ENCODE measurements at places on chromosomes 7 and 10. TPM values are rescaled to one million over a fixed set of nuclear protein-coding genes. Genes with fewer than 3 reads are reported as not detected.

- no peak for DNase-seq
Observed at GRCh38 chr10:22615819-22616499, 98.4 kb downstream of the PIP4K2A start.

- DNase-seq, result no peak
Observed at GRCh38 chr7:99331002-99331401, 5.3 kb downstream of the ARPC1A start.

Gene NUTM2E
- not detected for total RNA-seq

GRCh38 chr7:159115601-159116501 lies 28.8 kb downstream of the VIPR2 start:
- DNase-seq, result no peak

Gene THSD7A
- total RNA-seq, result 0.88 TPM

Gene ADCY1
- 21.6 TPM for total RNA-seq

DNA sequence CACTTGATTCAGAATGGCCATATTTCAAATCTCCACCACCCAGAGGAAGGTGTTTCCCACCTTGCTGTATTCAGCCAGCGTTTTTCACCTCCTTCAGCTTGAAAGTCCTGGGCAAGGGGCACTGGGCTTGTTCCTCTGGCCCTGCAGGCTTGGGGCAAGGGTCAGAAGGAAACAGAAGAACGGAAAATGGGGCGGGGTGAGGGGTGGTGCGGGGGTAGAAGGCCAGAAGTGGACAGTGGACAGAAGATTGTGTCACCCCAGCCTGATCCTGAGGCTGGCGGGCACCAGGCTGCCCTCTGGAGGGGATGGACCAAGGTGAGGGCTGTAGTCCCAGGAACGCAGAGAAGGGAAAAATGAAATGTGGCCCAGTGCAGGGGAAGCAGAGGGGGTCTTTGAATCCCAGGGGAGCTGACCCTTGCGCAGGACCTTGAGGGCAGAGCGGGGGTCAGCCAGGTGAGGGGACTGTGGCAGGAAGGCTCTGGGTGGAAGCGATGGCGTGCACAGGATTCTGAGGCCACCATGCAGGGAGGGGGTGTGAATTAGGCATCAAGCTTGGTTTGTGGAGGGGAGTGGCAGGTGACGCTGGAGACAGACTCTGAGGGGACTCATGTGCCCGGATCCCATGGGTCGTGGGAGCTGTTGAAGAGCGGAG lies 23.0 kb downstream of the TMEM120A start:
- DNase-seq, result no peak

DNA sequence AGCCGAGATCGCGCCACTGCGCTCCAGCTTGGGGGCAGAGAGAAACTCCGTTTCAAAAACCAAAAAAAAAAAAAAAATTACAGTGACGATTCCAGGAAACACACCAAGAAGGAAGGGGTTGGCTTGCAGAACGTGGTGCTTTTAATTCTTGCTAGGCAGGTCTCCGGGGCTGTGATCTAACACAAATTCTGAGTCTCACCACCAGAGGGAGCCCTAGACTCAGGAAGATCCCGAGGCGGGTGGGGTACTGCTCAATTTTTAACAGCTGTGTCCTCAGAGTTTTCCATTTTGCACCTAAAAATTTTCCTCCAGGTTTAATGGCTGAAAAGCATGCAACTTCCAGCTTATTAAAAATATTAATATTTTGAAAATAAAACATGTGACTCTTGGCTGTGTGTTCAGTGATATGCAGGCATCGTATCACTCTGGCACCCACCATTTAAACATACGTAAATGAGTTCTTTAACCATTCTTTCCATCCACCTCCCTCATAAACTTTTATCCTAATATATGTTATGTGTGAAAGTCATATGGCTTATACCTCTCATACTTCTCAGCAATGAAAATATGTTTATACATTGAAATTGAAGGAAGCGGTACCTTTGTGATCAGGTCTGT lies 26.5 kb upstream of the NUB1 start:
- DNase-seq, result peak; percentile 67

Gene SMURF1
- total RNA-seq, result 27.2 TPM

Gene USP54
- total RNA-seq, result 35.7 TPM

DNA sequence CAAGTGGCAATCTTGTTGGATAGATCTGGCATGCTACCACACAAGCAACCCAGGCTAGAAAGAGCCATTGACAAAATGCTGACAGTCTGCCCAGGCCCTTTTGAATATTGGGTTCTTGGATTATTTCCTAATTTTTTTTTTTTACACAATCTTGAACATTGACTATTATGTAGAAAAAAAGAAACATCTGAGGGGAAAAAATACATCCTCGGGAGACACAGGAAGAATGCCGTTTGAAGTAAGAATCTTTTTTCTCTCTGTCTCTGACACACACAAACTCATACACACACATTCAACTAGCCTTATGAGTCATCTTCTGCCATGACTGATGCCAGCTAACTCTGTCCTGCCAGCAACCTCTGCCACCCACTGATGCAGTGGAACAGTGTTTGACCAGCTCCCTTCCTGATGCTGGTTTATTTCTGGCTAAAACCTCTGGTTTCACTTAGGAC lies 47.2 kb downstream of the SORBS1 start:
- DNase-seq, result no peak

Gene ASB10
- not detected for total RNA-seq

- DNase-seq, result no peak
Observed at GRCh38 chr10:67926951-67927350, 42.5 kb downstream of the SIRT1 start.

DNA sequence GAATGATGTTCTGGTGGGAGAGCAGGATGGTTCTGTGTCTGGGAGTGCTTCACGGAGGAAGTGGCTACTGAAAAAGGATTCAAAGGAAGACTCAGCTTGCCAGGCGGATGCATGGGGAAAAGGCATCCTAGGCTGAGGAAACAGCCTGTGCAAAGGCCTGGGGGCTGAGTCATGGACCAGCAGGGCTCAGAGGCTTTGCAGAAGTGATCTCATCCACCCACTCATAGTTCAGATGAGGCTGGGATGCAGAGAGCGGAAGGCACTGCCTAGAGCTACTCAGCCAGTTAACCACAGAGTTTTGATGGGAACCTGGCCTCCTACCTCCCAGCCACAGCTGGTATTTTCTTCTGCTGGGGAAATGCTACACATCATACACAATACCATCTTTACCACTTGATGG lies 15.8 kb upstream of the ADAMTS14 start:
- DNase-seq, result no peak

Gene UNC5B
- total RNA-seq, result 28.4 TPM

DNA sequence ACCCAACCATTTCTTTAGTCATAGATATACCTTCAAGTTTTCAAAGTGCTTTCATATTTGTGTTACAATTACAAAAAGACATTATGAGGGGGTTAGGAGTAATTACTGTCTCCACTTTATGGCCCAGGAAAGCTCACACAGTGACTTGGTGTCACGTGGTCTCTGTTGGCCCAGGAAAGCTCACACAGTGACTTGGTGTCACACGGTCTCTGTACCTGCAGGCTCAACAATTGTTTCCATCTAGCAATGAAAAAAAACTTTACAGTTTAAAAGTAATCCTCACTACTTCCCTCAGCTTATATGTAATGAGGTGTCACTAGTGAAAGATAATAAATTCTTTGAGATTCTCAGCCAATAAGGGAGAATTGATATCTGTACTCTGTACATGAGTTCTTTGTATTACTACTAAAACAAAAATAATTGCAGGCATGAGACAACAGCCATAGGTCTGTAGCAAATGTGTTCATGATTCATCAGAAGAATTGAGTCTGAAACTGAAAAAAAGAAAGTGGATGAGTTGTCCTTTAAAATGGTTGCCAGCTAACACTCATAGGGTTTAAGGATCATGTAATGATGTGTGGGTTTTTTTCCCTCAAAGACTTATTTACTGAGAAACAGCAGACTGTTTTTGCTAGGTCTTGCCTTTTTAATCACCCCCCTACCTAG lies 10.9 kb downstream of the OGDH start:
- DNase-seq, result no peak

Gene AMPH
- total RNA-seq, result 4.8 TPM

Gene CUTC
- 21.6 TPM for total RNA-seq

Gene EPHB6
- total RNA-seq, result 9.7 TPM

- peak; percentile 71 for DNase-seq
Observed at GRCh38 chr7:24715661-24716479, 41.4 kb downstream of the GSDME start.

DNA sequence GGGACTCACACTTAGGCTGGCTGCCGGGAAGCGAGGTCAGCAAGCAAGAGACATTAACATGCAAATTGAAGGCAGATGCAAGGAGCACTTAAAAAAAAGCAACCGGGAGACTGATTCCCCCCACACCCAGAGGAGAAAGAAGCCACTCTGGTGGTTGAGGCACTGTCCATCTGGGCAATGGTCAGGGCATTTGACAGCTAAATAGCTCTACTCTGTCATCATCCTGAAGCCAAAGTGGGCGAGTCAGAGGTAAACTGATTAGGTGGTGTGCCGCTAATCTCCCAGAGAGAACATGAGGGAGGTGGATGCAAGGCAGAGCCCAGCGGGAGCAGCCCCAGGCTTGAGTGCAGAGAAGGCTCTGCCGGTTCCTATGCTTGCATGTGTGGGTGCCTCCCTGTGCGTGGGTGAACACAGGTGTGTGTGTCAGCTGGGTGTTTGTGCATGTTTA lies 100.6 kb downstream of the PLXNA4 start:
- peak; percentile 43 for DNase-seq

- peak; percentile 80 for DNase-seq
Observed at GRCh38 chr7:31059551-31059950, 7.4 kb downstream of the ADCYAP1R1 start.

Gene SLC26A4
- not detected for total RNA-seq

DNA sequence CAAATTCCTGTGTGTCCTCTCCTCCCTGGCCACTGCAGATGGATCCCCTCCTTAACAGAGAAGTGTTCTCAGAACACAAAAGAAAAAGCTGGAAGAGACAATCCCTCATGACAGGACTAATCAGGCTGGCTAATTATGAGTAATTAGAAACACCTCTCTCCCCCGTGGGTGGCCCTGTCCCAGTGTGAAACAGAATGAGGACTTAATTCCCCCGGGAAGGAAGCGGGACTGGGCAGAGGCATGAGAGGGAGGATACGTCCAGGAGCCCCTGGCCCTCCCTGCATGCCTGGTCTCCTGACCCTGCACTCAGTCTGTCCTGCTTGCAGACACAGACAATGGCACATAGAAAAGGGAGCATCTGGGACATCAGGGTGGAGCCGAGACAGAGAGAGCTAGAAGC lies 7.6 kb upstream of the ADCYAP1R1 start:
- no peak for DNase-seq

GRCh38 chr7:3393862-3394261 lies 92.8 kb downstream of the SDK1 start:
- DNase-seq, result no peak

Gene PHF14
- total RNA-seq, result 50.8 TPM

DNA sequence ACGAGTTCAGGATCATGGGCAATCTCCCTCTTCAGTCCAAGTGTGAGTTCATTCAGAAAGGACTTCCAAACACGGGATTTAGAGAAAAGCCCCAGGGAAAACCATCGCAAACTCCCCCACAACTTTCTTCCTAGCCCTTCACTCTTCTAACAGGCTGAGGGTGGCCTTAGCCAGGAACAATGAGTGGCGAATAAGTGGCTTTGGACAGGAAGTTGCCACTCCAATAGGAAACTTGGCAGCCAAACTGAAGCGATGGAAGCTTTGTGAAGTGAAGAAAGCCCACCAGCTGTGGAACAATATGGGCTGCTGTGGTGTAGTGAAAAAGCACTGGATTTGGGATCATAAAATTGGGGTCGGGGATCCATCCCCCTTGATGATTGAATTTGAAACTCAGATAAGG lies 193.2 kb downstream of the TEX36 start:
- DNase-seq, result no peak

Gene NXPH1
- total RNA-seq, result 0.11 TPM

DNA sequence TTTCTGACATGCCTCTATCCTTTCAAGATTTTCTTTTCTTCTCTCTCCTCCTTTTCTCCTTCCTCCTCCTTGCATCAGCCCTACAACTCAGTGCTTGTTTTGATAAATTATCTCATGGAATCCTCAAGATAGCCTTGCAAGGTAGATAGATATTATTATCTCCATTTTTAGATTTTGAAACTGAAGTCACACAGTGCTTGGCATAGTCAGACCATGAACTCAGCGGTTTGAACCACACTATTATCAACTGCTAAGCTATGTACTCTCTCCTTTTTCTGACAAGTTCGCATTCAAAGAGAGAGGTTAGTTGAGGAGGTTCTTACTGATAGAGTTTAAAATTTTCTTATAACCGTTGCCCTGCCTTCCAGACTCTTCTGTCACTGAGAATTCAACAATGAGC lies 79.1 kb downstream of the SUGCT start:
- DNase-seq, result no peak

DNA sequence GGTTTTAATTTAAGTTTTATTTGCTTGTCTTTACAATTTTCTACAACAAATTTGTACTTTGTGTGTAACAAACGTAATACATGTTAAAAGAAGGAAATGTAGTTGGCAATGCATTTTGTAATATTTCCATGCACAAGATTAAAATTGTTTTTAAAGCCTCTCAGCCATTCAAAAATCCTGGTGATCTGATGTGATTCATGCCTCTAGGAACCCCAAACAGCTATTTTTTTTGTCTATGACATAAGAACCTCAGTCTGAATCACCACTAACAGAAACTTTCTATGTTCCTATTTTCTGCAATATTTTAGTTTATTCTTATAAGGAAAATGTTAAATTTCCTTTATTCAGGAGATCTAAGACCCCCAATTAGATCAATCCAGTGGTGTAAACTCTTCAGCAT lies 183.1 kb upstream of the YAE1 start:
- no peak for DNase-seq

Gene LFNG
- total RNA-seq, result 55.3 TPM

DNA sequence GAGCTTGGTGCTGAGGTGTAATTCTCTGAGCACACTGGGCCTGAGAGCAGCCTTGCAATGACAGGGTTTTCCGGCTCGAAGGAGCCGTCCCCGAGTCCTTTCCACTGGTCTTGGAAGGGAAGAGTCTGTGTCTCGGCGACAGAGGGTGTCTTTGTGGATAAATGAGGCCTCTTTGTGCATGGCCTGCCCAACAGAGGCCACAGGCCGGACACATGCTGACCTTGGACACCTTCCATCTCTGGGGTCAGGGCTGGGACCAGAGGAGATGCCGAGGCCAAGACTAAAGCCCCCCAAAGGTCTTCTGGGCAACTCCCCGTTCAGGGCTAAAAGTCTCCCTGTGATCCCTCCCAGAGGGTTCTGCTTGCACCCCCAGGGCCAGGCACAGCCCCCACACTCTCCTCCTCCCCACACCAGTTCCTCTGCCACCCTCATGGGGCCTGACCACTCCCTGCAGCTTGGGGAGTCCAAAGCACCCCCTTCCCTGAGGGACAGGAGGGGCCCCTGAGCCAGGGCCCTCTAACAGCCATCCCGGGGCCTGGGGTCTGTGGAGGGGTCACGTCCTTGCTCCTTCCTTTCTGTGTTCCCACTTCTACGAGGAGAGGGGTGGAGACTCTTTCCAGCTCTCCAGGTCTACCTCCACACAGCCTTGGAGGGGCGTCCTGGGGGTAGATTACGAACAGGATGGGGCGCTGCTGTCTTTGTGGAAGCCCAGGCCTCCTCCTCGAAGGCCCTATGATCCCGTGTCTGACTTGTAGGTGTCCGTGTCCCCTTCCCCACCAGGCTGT lies 130.6 kb upstream of the FAM20C start:
- DNase-seq, result no peak

Gene MEIG1
- 0.72 TPM for total RNA-seq

- no peak for DNase-seq
Observed at GRCh38 chr7:2763597-2763996, 75.6 kb downstream of the AMZ1 start.

Gene ATG9B
- total RNA-seq, result 2.0 TPM

Gene ERLIN1
- total RNA-seq, result 33.0 TPM

All from H9 (cell line).